Femur (tissue), 1 donor: ENCODE measurements at places on chromosomes 6 and 20.

DNA sequence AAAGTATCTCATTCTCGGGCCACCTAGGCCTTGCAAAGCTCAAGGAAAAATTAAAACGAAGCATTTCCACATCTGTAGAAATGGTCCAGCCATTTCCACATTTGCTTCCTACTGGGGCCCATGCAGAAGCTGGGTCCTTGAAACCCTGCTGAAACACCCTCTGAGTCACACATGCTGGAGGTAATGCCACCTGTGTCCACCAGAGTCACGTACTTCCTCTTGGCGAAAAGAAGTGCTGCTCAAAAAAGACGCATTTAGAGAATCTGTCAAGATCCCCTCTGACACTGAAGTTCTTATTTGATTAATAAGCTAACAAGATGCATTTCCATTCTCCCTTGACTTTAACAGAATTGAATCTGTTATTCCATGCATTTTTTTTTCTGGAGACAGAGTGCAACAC, 423.2 kb downstream of the PREX1 start:
- DNase-seq: no peak

DNA sequence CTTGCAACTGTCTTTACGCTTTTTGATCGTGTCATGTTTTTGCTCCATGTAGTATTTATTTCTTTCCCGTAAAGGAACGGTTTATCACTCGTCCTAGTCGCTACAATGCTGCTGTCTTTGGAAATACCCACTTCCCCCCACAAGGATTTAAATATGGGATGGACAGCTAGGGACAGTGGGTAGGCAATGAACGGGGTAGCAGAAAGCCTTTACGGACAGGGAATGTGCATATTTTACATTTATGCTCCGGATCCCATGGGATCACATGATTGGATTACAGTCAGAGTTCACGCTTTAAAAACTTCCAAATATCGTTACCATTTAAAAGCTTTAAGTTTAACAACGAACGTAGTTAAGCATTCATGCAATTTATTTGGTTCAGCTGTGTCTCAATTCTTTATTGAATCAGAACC, 1.2 kb downstream of the HIVEP1 start:
- DNase-seq: no peak

DNA sequence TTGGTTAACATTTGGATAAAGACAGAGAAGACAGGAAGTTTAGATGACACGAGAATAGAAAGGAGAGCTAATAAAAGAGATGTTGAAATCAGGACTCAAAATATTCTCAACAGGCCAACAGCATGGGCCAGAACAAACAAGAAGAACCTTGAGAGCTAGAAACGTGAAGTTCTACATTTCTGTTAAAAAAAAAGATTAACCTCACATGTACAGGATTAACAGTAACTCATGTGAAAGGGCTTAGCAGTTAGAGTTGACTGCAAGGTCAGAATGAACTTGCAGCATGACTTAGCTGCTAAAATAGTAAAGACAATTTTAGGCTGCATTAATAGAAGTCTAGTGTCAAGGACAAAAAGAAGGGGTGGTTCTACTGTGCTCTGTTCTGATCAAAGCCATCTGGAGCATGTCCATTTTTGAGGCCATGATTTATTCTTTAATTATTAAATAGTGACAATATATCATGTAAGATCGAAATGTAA, 331.1 kb upstream of the HSF2 start:
- no peak for DNase-seq

DNA sequence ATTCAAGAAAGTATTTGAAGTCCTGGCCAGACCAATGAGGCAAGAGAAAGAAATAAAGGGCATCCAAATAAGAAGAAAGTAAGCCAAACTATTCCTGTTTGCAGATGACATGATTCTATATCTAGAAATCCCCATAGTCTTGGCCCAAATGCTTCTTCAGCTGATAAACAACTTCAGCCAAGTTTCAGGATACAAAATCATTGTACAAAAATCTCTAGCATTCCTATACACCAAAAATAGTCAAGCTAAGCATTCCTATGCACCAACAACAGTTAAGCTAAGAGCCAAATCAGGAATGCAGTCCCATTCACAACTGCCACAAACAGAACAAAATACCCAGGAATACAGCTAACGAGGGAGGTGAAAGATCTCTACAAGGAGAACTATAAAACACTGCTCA, 60.1 kb upstream of the PHIP start:
- DNase-seq: no peak

GRCh38 chr20:43836790-43837189, 77.9 kb upstream of the TOX2 start:
- DNase-seq: no peak

- no peak for DNase-seq
These were observed 95.6 kb downstream of the SYCP2 start for GRCh38 chr20:59837623-59838394.

- no peak for DNase-seq
These were observed 38.8 kb downstream of the SLC22A1 start for GRCh38 chr6:160160450-160160849.

- DNase-seq: no peak
These were observed 70.5 kb upstream of the FAM184A start for GRCh38 chr6:119148825-119149525.

- DNase-seq: no peak
These were observed 37.9 kb upstream of the BCAS1 start for GRCh38 chr20:54108326-54108642.

DNA sequence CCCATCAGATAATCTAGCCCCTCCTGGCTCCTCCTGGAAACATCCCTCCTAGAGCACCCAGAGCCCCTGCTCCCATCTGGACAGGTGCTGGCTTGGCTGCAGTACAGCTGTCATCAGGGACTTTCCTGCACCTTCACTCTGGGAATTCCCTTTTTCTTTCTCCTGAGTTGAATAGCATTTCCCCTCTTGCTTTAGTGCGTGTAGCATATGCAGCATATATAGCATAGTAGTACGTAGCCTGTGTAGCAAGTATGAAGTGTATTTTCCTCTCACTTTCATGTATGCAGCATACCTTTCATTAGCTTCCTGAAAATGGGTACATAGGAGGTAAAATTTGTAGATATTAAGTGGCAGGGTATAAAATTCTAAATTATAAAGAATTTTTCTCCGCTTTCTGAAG, 352.9 kb downstream of the ESR1 start:
- DNase-seq: no peak

- no peak for DNase-seq
These were observed 538.4 kb upstream of the NOX3 start for GRCh38 chr6:155994086-155994485.

- DNase-seq: peak; percentile 66
These were observed 1.5 kb upstream of the CPNE5 start for GRCh38 chr6:36840432-36841403.

DNA sequence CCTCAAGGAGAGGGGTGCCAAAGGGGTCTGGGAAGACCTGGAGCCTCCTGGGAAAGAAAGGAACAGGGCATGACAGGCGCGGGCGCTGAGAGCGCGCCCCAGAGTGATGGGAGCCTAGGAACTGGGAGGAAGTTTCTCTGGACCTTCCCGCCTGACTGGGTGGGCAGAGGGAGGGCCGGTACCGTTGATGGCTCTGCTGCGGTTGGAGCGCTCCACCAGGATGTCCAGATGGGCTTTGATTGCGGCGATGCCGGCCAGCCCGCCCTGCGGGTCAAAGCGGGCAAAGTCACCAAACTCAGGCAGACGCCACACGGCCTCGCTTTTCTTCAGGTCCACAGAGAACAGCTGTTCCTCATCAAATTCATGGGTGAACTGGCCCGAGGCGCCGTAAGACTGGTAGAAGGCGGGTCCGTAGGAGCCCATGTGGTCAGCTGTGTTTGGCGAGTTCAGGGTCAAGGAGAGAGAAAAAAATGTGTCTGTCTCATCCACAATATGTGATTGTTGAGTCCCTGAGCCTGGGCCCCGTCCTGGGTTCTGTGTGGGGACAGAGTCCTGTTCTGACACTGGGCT, 1.5 kb downstream of the HLA-DOA start:
- no peak for DNase-seq

DNA sequence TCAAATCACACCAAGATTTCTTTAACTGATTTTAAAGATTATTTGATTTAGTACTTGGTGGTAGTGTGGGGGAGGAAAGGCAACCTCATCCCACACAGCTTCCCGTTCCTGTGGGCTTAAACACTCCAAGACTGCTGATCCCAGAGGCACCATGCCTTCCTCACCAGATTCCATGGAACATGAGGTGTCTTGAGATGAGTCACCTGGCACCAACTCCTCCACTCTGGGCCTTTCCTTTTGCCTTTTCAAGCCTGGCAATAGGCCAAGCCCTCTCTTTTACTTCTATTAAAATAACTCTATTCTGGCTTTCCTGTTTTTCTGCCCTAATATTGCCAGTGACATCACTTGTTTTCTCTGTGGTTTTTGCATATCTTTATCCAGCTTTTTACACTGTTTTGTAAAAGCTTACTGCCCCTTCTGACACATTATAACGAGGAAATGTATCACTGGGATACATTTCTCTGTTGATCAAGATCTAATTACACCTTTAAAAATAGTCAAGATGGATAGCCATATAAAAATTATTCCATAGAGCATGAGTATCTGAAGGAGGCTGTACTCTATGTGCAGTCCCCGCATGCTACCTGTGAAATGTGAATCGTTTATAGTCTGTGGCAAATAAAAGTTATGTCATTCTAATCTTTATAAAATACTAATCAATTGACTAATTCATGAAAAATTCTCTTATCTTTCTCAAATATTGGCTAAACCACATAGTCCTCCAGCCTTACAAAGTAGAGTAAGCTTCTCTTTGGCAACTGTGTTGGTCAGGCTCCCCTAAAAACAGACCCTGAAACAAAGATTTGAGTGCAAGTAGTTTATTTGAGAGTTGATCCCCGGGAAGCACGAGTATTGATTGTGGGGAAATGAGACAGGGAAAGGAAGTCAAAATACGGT, 257.8 kb upstream of the KCNQ5 start:
- no peak for DNase-seq

DNA sequence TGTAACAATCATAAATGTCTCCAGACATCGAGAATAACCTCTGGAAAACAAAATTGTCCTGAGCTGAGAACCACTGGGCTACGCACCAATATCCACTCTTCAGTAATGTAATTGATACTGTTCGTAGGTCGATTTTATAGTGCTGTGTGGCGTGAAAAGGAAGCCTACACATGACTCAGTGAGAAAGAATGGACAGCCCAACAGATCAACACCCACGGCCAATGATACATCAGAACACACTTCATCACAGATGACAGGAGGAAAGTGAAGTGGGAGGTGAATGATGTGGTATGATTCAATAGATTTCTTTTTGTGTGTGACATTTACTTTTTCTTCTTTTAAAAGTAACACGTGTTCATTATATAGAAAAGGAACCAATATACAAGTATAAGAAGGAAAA, 93.5 kb downstream of the RPS12 start:
- no peak for DNase-seq

DNA sequence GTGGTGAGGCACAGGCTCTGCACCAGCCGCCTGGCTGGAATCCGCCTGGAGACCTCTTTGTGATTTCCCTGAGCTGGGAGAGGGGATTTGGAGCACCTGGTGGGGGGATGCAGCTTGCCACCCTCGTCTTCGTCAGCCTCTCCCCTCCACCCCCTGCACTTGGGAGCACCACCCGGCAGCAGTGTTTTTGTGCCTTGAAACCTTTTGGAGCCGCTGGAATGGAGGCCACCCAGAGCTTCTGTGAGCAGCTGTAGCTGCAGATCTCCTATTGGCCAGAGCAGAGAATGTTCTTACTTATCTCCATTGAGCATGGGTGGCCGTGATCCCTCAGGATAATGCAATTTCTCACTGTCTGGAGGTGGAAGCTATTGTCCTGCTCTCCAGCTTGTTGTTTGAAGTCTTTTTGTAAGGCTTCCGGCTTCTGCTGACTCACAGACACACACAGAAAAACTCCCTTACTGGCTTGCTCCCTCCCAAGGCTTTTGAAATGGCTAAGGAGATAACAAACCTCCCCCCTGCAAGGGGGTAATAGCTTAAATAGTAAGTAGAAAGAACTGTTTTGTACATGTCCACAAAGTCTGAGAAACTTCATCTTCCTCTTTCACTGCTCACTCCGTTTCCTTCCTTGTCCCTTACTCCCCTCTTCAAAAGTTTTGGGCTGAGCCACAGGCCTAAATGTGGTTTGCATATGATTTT, 271.2 kb downstream of the PRL start:
- DNase-seq: peak; percentile 53
